ENCODE measurements at places on chromosomes 4 and X. TPM values are rescaled to one million over a fixed set of nuclear protein-coding genes. Genes with fewer than 3 reads are reported as not detected.

Gene MAGEA2
- not detected for total RNA-seq

Gene CASP6
- 13.1 TPM for total RNA-seq

Gene F9
- not detected for total RNA-seq

Gene MAML3
- 3.0 TPM for total RNA-seq

Gene ARHGAP24
- total RNA-seq = 66.1 TPM

Gene CLIC2
- total RNA-seq = 3.8 TPM

Gene F8
- 6.4 TPM for total RNA-seq

Gene UGT2B7
- total RNA-seq = 0.31 TPM

Gene FLNA
- total RNA-seq = 212 TPM

Gene CFAP47
- under 0.01 TPM for total RNA-seq

Gene SULT1B1
- total RNA-seq = 0.53 TPM

Gene AGTR2
- 38.0 TPM for total RNA-seq

- peak; percentile 92 for DNase-seq
These were observed 8.3 kb upstream of the CITED1 start for GRCh38 chrX:72313707-72314641.

DNA sequence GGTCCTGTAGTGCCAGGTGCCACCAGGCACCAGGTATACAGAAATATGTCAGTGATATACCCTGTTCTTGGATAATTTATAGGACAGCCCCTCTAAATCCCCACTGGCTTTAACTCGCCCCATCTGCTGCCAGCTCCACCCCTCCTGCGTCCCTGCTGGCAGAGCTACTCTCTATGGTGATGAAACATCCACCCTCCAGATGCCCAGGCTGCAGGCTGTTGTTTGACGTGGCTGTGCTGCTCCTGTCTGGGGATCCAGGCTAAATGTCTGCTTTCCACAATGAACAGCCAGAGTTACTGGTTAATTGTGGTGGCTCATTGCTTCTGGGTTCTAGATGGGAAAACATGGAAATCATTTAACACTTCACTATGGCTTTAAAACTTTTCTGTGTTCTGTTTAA, 12.9 kb downstream of the NHSL2 start:
- DNase-seq = no peak

DNA sequence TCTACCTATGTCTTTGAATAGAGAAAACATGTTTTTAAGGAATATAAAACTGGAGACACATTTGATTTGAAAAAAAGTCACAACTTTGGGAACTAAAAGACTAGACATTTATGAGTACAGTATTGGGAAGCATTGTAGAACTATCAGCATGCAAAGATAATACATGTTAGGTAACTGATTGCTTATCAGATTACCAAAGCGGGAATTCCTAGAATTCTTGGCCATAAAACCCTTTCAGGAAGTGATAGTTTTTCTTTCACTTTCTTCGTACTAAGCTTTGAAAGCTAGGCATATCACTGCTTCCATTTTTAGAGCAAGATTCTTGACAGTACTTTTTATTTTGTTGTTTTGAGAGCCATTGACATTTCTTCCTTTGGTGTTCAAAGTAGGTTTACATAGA, 646.6 kb upstream of the PITX2 start:
- no peak for DNase-seq

DNA sequence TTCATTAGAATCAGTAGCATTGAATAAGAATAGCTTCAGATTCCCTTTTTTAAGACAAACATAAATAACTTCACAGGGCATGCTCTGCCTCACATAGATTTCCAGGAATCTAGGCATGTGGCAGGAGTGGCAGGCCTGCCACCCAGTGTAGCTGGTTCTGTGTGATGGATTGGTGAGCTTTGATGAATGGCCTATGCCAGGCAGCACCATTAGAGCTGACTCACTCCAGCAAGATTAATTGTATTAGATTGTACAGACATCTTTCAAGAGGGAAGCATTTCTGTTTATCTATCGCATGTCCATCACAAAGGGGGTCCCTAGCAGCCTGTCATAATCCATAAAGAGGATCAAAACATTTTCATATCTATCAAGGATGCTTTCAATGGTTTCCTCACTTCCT, 71.9 kb downstream of the NAA11 start:
- no peak for DNase-seq

DNA sequence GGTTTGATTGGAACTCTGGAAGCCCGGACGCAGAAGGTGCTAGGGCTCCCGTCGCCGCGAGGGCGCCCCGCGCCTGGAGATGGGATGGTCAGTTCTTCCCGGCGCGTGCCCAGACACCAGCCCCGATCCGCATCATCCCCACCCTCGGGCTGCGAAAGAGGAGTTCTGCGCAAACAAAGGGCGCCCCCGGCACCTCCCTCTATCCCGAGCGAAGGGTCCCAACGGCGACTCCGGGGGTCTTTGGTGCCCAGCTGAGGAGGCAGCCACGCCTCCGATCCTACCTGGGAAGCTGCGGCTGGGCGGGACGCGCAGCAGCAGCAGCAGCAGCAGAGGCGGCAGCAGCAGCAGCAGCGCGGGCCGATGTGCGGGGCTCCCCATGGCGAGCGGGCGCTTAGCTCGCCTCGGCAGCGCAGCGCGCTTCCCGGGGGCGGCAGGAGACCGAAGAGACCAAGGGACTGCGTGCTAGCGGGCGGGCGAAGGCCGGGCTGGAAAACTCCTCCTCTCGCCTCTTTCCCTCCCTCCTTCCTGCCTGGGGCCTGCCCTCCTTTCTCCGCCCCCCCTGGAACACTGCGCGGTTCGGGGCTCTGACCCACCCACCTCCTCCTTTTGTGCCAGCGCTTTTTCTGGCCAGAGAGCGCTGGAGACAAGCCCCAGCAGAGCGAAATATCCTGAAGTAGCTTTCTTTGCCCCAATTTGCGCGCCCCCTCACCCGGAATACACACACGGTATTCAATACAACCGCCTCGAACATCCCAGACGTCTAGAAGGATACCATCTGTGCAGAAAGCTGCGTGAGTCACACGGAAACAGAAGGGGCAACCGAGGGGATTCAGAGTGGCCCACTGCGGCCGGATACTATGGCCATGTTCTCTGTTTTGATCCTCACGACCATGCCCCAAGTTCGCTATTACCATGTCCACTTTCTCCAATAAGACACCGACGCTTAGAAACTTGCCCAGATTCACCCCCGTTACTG, at the start of gene SRPX:
SRPX (minus strand) TSS at position 457 of the 976 bp plus-strand sequence; CDS start at position 378, 79 bp downstream.
- DNase-seq = peak; percentile 67

- DNase-seq = no peak
These were observed 1.5 kb downstream of the CMC4 start for GRCh38 chrX:155069414-155069813.

- DNase-seq = no peak
These were observed 4.8 kb downstream of the SH3BP2 start for GRCh38 chr4:2797545-2798305.

- DNase-seq = no peak
These were observed 27.8 kb upstream of the CD99L2 start for GRCh38 chrX:150926304-150926703.

- peak; percentile 97 for DNase-seq
These were observed 142.4 kb downstream of the ANXA5 start for GRCh38 chr4:121554382-121554781.

- DNase-seq = peak; percentile 44
These were observed 265.2 kb upstream of the BOD1L1 start for GRCh38 chr4:13892739-13893105.

DNA sequence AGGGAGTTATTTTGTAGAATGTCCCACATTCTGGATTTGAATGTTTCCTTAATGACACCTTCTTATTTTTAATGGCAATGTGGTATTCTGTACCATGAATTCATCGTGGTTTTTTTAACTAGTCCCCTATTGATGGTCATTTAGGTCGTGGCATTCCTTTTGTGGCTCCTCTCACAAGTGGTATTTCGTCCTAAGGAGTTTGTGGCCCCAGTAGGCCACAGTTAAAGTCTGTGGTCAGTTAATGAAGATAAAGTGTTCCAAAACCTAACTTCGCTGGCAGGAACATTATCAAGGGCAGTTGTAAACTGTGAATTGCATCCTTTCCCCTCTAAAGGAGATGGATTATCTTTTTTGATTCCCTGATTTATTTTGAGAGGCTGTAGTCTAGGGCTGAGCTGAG, 133.2 kb downstream of the TMEM164 start:
- DNase-seq = no peak

GRCh38 chrX:54785901-54786300, 12.2 kb downstream of the ITIH6 start:
- no peak for DNase-seq

GRCh38 chr4:80094191-80094590, 21.2 kb upstream of the ANTXR2 start:
- no peak for DNase-seq

- DNase-seq = no peak
These were observed 334.6 kb upstream of the CPEB2 start for GRCh38 chr4:14667624-14668151.

GRCh38 chr4:75841641-75842520, 60.4 kb downstream of the PPEF2 start:
- no peak for DNase-seq

DNA sequence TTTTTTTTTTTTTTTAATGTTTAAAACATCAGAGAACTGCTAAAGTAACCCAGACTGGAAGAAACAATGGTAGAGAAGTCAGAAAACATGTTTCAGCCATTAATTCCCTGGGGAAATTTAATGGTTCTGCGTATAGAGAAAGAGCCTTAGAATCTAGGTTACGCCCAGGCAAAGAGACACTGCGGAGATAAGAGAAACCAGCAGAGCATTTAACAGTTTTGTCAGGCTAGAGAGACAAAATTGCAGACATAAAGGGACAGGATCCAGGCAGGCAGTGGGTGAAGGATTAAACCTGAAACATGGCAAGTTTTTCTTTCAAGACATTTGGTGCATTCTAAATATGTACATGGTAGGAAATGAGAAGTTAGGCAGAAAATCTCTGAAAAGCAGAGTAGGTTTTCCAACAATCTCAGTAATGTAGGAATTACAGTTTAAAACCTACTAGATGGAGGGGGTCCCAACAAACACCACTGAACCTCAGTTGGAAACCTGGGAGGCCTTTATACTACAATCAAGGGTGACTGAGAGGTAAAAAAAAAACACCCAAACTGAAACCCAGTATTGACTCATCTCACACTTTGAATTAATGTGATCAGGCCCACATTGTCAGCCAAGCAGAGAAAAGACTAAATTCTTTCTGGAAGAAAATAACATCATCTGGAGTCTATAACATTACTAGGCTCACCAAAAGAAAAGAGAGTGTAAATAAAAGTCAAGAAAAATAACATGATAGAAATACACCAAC, 254.2 kb upstream of the NWD2 start:
- no peak for DNase-seq

DNA sequence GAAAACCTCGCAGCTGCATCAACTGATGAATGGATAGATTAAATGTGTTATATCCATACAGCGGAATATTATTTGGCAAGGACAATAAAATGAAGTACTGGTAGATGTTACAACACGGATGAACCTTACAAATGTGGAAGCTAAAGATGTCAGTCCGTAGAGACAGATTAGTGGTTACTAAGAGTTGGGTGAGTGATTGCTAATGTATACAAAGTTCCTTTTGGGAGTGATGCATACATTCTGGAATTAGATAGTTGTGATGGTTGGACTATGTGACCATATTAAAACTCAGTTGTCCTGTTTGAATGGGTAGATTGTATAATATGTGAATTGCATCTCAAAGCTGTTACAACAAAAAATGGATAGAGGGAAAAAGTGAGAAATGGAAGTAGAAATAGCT, 2.8 kb downstream of the FIP1L1 start:
- DNase-seq = no peak

DNA sequence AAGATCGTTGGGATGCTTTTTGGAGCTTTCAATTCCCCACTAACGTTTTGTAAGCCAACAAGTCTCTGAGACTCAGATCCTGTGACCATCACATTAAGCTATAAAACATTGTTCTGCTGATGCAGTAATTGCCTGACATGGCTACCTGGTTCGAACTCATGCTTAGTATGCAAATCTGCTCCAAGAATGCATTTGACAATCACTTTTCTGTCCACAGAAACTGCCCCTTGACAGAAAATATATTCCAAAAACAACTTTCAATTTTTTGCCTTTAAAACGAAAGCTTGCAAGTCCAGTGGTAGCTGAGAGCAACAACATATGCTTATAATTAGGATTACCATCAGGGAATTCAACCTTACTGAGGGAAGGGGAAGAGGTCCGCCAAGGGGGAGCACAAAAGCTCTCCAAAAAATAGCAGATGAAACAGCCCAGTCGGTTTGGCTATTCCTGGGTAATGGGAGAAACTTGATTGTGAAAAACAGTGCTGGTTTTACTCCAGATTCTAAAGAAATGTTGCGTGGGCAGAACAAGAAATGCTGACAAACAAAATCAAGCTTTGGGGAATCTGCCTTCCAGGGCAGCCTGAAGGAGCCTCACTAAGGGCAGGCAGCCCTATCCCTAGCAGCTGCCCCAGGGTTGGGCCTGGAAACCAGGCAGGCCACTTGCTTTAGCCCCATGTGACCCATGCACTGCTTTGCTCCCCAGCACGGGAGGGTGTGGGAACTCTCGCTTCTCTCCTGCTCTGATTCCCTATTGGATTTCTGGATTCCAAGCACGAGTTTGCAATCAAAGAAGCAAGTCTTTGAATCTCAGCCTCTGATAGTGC, 160.7 kb upstream of the LDB2 start:
- peak; percentile 95 for DNase-seq

DNA sequence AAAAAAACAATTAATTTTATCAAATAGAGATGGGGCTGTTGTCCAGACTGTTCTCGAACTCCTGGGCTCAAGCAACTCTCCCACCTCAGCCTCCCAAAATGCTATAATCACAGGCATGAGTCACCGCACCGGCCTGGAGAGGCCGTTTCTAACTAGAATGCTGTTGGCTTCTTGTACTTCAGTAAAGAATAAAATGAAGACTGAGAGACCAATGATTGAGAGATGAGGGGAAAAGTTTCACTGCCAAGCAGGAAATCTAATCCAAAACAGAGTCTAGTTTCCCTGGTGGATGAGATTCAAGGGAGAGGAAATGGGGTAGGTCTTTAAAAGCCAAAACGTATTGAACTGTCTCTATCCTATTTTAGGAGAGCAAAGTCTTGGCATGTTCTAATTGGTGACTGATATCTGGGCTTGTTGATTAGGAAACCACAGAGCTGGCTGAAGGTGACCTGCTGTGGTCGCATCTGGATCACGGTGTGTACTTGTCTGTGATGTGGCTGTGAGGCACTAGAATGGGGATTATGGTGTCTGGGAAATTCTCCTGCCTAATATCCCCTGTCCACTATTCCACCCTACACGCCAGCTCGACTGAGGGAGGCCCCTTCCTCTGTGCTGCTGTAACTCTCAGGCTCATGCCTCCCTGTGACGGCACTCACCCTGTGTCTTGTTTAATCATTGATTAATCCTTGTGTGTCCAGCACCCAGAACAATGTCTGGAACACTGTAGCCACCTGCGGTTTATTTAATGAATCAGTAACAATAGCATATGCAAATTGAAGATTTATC, 15.0 kb upstream of the TRIM2 start:
- DNase-seq = peak; percentile 92

GRCh38 chr4:109440948-109441347, 7.3 kb downstream of the SEC24B start:
- DNase-seq = no peak

All from muscle of leg (tissue), 16 donors.